ENCODE measurements at places on chromosomes 7 and 10. TPM values are rescaled to one million over a fixed set of nuclear protein-coding genes. Genes with fewer than 3 reads are reported as not detected.
A peak's percentile ranks its signal among the peaks of the same experiment; 100 is the strongest.

- H3K27me3 ChIP-seq, result no peaks in the 10 kb centered on the region
- H3K4me3 ChIP-seq, result no peak overlapping the region
- no peaks in the 10 kb centered on the region for H3K36me3 ChIP-seq
- no peak overlapping the region for H3K27ac ChIP-seq
- no peak for DNase-seq
Measured at GRCh38 chr7:115471891-115472290, 550.0 kb downstream of the MDFIC start.

MYH16 gene
- not detected for total RNA-seq

- H3K27me3 ChIP-seq, result no peaks in the 10 kb centered on the region
- no peak overlapping the region for H3K4me3 ChIP-seq
- H3K27ac ChIP-seq, result no peak overlapping the region
- peaks cover 76% of the 10 kb centered on the region for H3K36me3 ChIP-seq
- no peak for DNase-seq
Measured at GRCh38 chr7:149616898-149617297, 119.3 kb upstream of the ZNF746 start.

- H3K27me3 ChIP-seq, result no peaks in the 10 kb centered on the region
- H3K36me3 ChIP-seq, result no peaks in the 10 kb centered on the region
- H3K4me3 ChIP-seq, result no peak overlapping the region
Measured at GRCh38 chr10:114301951-114302710, 63.1 kb downstream of the VWA2 start.

GRCh38 chr10:103543617-103544525, 50.4 kb downstream of the NEURL1 start:
- H3K36me3 ChIP-seq, result no peaks in the 10 kb centered on the region
- H3K4me3 ChIP-seq, result no peak overlapping the region
- no peak overlapping the region for H3K27ac ChIP-seq
- peaks cover 11% of the 10 kb centered on the region for H3K27me3 ChIP-seq
- H3K4me1 ChIP-seq, result peaks cover 7% of the 10 kb centered on the region

DNA sequence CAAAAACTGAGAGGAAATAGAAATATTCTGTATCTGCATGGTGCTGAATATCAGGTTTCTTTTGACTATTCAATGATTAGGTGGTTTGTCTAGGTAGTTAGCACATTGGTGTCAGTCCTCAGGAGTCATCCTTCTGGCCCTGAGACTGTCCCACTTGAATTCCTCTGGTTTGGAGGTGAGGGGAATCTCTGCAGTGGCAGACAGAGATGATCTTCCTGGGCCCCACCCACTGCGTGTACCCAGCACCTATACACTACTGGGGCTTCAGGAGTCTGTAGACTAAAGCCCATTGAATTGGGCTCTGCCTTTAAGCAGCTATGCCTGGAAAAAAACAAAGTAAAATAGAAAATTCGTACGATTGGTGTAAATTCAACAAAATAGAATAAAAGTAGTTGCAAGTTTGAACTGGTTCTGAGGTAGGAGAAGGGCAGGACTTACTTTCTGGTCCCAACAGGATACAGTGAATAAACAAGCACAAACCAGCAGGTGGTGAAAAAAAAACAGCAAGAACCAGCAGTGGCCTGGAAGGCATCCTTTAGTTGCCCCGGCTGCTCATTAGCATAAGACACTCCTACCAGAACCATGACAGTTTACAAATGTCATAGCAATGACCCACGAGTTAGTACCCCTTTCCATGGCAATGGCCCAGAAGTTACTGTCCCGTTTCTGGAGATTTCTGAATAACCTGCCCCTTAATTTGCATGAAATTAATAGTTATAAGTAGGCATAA, 1.7 kb downstream of the LIPM start:
- no peaks in the 10 kb centered on the region for H3K27me3 ChIP-seq
- no peak overlapping the region for H3K27ac ChIP-seq
- no peaks in the 10 kb centered on the region for H3K36me3 ChIP-seq
- H3K4me1 ChIP-seq, result no peaks in the 10 kb centered on the region

GRCh38 chr10:113612154-113612553, 51.7 kb downstream of the NRAP start:
- no peak overlapping the region for H3K27ac ChIP-seq
- no peaks in the 10 kb centered on the region for H3K36me3 ChIP-seq
- H3K4me3 ChIP-seq, result no peak overlapping the region
- no peak for DNase-seq
- no peaks in the 10 kb centered on the region for H3K4me1 ChIP-seq

ZP3 gene
- total RNA-seq, result 3.7 TPM

GRCh38 chr10:61628151-61628874, 34.4 kb upstream of the CABCOCO1 start:
- H3K4me3 ChIP-seq, result no peak overlapping the region
- no peaks in the 10 kb centered on the region for H3K27me3 ChIP-seq
- H3K27ac ChIP-seq, result peak overlapping the region; percentile 75
- no peaks in the 10 kb centered on the region for H3K36me3 ChIP-seq
- H3K4me1 ChIP-seq, result peaks cover 46% of the 10 kb centered on the region

FGFBP3 gene
- total RNA-seq, result not detected

GRCh38 chr7:141409801-141410329, 141.3 kb upstream of the AGK start:
- no peak overlapping the region for H3K27ac ChIP-seq
- no peak overlapping the region for H3K4me3 ChIP-seq
- no peaks in the 10 kb centered on the region for H3K36me3 ChIP-seq
- DNase-seq, result no peak
- no peaks in the 10 kb centered on the region for H3K27me3 ChIP-seq
- no peaks in the 10 kb centered on the region for H3K4me1 ChIP-seq

- no peak for DNase-seq
- H3K27ac ChIP-seq, result no peak overlapping the region
- H3K4me1 ChIP-seq, result no peaks in the 10 kb centered on the region
Measured at GRCh38 chr10:94428766-94429707, 26.7 kb downstream of the TBC1D12 start.

DNA sequence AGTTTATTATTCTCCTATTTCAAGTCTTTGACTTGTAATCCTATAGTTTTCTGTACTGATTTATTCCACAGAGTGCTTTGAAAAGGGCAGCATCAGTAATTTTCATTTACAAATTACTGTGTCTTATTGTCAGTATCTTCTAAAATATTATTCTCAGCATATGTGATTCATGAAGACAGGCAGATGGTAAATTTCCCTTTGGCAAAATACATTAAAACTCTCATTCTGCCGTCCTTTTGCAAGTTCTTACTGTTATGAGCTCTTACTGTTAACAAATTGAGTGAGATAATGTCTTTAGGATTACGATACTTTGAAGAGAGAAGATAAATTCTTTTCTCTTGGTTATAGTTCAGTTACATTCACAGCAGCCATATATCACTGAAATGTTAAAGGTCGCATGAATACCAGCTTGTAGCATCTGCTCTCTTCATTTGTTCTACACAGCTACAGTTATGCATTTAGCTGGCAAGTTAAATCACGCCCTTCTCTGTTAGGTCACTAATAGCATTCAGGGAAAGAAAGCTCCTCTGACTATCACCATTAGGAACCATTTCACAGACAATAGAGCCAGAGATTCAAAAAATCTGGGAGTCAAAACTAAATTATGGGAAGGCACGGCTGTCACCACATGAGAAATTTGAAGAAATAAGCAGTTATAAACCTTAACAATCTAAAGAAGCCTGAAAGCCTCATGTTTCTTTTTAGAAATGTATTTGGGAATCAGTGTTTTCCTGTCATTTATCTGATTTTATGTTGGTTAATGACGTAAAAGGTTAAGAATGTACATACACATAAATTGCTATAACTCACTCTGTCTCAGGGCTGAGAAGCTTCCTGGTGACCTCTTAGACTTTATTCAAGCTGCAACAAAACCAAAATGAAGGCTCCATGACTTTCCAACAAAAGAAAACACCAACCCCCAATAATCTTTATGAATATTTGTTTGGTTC, 109.6 kb upstream of the SP4 start:
- no peaks in the 10 kb centered on the region for H3K27me3 ChIP-seq
- no peak overlapping the region for H3K4me3 ChIP-seq
- DNase-seq, result no peak
- H3K36me3 ChIP-seq, result no peaks in the 10 kb centered on the region
- H3K27ac ChIP-seq, result no peak overlapping the region

DNA sequence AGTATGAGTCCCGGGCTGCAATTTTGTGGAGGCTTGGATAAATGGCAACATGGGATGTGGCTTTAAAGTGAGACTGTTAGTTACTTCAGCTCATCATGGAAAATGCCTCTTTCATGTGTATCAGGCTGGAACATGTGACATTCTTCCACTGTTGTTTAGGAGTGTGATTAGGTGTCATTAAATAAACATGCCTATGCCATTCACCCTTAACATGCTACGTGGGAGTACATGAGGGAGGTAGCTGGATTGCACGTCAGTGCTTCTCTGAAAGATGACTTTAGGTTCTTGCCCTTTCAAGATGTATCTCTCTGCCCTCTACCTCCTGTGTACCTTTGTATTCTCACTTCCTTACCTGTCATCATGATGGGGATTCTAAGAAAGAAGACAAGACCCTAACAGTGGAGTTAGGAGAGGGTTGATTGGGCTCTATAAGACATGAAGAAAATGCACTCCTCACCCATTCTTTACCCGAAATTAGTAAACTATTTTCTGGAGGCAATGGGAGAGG, 8.9 kb downstream of the AKR1E2 start:
- H3K27me3 ChIP-seq, result no peaks in the 10 kb centered on the region
- peak; percentile 12 for DNase-seq
- peaks cover 71% of the 10 kb centered on the region for H3K36me3 ChIP-seq
- H3K27ac ChIP-seq, result no peak overlapping the region
- no peaks in the 10 kb centered on the region for H3K4me1 ChIP-seq
- H3K4me3 ChIP-seq, result no peak overlapping the region

MACC1 gene
- total RNA-seq, result not detected

- H3K36me3 ChIP-seq, result no peaks in the 10 kb centered on the region
- H3K27ac ChIP-seq, result no peak overlapping the region
- no peak for DNase-seq
- no peaks in the 10 kb centered on the region for H3K27me3 ChIP-seq
- no peak overlapping the region for H3K4me3 ChIP-seq
- H3K4me1 ChIP-seq, result no peaks in the 10 kb centered on the region
Measured at GRCh38 chr10:121352231-121352855, 245.9 kb downstream of the FGFR2 start.

- H3K27me3 ChIP-seq, result no peaks in the 10 kb centered on the region
- DNase-seq, result no peak
- no peaks in the 10 kb centered on the region for H3K36me3 ChIP-seq
- H3K4me3 ChIP-seq, result no peak overlapping the region
Measured at GRCh38 chr10:83050815-83051214, 1088.5 kb upstream of the GHITM start.

GRCh38 chr10:58896229-58896628, 280.2 kb upstream of the PHYHIPL start:
- peaks cover 19% of the 10 kb centered on the region for H3K4me1 ChIP-seq
- H3K27me3 ChIP-seq, result no peaks in the 10 kb centered on the region
- no peak overlapping the region for H3K27ac ChIP-seq
- no peak overlapping the region for H3K4me3 ChIP-seq

GRCh38 chr10:43287056-43288007, 20.5 kb upstream of the RASGEF1A start:
- H3K27me3 ChIP-seq, result peaks cover 6% of the 10 kb centered on the region
- DNase-seq, result no peak
- no peaks in the 10 kb centered on the region for H3K36me3 ChIP-seq
- H3K4me1 ChIP-seq, result peaks cover 3% of the 10 kb centered on the region
- H3K27ac ChIP-seq, result no peak overlapping the region

DNA sequence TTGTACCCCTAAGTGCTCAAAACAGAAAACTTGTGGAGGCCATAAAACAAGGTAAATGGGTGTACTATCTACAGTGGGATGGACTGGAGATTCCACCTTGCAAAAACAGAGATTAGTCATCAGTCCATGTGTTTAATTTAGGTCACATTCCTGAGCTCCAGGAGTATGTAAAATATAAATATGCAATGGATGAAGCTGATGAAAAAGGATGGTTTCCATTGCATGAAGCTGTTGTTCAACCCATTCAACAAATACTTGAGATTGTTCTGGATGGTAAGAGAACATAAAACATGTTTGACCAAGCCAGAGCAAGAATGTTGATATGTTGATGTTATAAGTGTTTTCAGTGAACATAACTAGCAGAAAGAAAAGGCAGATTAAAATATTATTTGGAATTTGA, 14.6 kb downstream of the ASB15 start:
- no peaks in the 10 kb centered on the region for H3K36me3 ChIP-seq
- H3K4me1 ChIP-seq, result peaks cover 14% of the 10 kb centered on the region
- H3K27ac ChIP-seq, result no peak overlapping the region
- no peak overlapping the region for H3K4me3 ChIP-seq
- no peaks in the 10 kb centered on the region for H3K27me3 ChIP-seq

CHST12 gene
- 9.7 TPM for total RNA-seq

SFTPD gene
- not detected for total RNA-seq

- H3K36me3 ChIP-seq, result no peaks in the 10 kb centered on the region
- no peaks in the 10 kb centered on the region for H3K4me1 ChIP-seq
- no peak for DNase-seq
- no peak overlapping the region for H3K27ac ChIP-seq
- H3K4me3 ChIP-seq, result no peak overlapping the region
Measured at GRCh38 chr10:96470116-96470743, 43.5 kb downstream of the TLL2 start.

ADAP1 gene
- 3.5 TPM for total RNA-seq

GRCh38 chr7:79876848-79877252, 257.8 kb upstream of the GNAI1 start:
- H3K27ac ChIP-seq, result no peak overlapping the region
- no peaks in the 10 kb centered on the region for H3K36me3 ChIP-seq
- peaks cover 9% of the 10 kb centered on the region for H3K4me1 ChIP-seq
- no peak overlapping the region for H3K4me3 ChIP-seq
- peak; percentile 75 for DNase-seq

NUTM2E gene
- 0.05 TPM for total RNA-seq

CCDC3 gene
- 21.3 TPM for total RNA-seq

ADIRF gene
- total RNA-seq, result not detected

OR6B1 gene
- not detected for total RNA-seq

- H3K4me1 ChIP-seq, result peaks cover 40% of the 10 kb centered on the region
- H3K4me3 ChIP-seq, result no peak overlapping the region
- no peaks in the 10 kb centered on the region for H3K27me3 ChIP-seq
- peaks cover 5% of the 10 kb centered on the region for H3K36me3 ChIP-seq
- DNase-seq, result peak; percentile 93
Measured at GRCh38 chr10:14588084-14588937, 186.4 kb downstream of the FAM107B start.

DNA sequence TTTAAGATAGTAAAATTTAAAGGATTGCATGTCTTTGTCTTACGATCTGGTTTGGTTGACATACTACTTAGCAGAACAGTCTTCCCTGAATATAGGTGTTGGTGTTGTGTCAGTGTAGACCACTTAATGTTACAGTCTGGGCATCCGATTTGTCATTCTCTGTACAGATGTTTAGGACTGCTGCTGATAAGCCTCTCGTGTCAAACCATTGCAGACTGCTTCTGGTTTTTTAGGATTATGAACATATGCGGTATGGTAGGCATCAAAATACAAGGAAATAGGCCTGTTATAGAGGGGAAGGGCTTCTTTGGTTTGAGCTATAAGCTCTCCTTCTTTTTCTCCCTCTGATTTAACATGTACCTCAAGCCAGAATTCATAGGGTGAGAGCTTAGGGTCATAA, 7.4 kb downstream of the CYP3A43 start:
- H3K4me1 ChIP-seq, result no peaks in the 10 kb centered on the region
- H3K27ac ChIP-seq, result no peak overlapping the region
- no peak overlapping the region for H3K4me3 ChIP-seq

CHST15 gene
- 0.13 TPM for total RNA-seq

DAGLB gene
- total RNA-seq, result 23.4 TPM
